Nucleus accumbens (tissue), 56 donors: ENCODE measurements at places on chromosomes 6 and 20.
A peak's percentile ranks its signal among the peaks of the same experiment; 100 is the strongest.

- no peak for DNase-seq
These were observed 10.9 kb downstream of the ZSCAN9 start for GRCh38 chr6:28235912-28236452.

DNA sequence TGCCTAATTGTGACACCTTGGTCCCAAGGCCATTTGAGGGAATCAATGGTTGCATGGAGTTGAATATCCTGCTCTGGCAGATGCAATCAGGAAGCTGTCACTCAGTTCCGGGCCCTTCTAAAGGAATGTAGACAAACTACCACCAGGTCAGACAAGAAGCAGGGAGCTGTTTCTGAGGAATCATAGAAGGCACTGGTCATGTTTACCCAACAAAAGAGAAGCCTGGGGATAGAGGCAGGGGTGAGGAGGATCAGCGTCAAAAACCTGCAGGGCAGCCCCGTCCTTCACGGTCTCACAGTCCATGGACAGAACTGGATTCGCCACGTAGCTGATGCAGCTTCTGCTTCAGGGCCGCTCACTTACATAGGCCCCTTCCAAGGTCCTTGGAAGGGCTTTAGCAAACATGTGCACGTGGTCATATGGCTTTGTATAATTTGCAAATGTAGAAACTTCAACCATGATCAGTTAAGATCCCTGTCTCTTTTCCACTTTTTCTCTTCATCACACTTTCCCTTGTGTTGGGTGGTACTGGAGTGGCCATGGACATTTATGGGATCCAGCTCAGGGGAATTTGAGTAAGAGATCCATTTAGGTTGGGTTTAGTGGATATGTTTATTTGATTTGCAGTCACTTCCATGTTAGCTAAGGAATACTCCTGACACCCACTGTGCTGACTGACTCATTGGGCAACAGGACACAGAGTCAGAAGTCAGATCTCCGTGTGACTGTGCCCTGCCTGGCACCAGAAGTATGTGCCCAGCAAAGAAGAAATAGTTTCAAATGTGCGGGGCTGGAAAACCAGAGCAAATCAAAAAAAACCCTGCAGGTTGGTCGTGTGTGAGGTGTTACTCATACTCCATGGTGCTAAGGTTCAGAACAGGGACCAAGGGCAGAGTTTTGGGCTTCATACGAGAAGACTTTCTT, 60.0 kb upstream of the ZFAND3 start:
- DNase-seq = no peak

GRCh38 chr20:57838670-57839151, 128.9 kb upstream of the PMEPA1 start:
- no peak for DNase-seq

DNA sequence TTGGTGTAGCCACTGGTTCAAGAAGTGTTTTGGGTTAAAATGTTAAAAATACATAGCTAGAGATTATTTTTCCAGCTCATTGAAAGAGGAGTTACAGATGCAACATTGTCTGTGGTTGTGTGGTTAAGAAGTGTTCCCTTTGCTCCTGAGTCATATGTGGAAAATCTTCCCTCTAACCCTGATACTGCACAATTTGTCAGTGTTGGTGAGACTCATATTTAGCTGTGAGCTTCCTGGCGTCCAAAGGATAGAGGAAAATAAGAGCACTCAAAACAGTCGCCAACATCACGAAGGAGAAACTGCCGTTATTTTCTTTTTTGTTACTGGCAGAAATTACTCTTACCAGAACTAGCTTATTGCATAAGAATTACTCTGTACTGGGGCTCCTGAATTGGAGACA, 250.4 kb downstream of the CDH4 start:
- no peak for DNase-seq

- DNase-seq = no peak
These were observed 38.2 kb downstream of the MRPL14 start for GRCh38 chr6:44088827-44089590.

- no peak for DNase-seq
These were observed 89.5 kb downstream of the TIAM2 start for GRCh38 chr6:155084431-155085123.

DNA sequence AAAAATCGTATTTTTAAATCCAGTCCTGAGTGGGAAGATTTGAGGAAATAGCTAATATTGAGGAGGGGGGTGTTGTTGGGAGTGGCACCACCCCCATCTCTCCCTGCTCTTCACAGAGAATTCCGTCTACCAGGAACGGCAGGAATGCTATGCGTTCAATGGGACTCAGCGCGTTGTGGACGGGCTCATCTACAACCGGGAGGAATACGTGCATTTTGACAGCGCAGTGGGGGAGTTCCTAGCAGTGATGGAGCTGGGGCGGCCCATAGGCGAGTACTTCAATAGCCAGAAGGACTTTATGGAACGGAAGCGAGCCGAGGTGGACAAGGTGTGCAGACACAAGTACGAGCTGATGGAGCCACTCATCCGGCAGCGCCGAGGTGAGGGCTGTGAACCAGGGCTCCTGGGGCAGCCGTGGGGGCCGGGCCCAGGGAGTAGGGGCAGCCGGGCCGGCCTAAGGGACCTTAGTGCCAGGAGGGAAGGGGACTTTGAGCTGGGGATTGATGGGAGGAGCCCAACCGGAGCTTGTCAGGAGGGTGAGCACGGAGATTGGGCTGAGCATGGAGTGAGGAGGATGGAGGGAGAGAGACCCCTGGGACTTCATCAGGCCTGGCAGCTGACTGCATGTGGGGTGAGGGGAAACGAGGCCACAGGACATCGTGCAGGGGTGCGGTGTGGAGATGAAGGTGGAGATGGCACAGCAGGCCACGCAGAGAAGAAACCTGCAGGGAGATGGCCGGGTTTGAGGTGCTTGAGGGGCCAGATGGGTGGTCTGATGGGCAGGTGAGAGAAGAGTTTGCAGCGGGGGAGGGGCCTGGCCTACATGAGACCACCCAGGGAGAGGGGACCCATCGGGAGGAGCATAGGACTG, 41.3 kb downstream of the HLA-DPB1 start:
- no peak for DNase-seq

DNA sequence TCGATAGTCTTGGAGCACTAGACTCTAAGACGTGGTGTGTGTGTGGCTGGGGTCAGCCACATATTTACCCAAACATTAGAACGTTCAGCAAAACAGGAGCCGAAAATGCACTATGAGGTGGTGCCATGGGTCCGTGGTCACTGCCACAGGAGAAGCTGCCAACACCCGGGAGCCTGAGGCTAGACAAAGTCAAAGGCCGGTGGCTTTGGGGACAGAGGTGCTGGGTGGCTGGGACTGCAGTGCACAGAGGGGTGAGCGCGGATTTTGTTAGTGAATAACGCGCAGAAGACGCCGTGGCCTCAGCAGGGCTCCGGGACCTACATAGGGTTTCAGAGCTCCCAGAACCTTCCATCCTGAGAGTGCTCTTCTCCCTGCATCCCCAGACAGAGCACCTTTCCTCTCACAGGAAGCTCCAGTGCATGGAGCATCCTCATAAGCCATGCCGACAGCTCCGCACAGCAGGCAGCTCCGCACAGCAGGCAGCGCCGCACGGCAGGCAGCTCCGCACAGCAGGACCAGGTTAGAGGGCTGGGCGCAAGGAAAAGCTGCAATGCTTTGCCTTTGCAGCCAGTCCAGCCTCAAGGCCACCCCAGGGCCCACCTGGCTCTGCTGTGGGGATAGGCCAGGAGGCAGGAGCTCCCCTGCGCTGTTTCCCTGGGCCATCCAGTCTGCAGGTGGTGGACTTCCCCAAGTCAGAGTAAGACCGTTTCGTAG, 304.1 kb downstream of the TAF4 start:
- no peak for DNase-seq

- no peak for DNase-seq
These were observed 21.2 kb downstream of the SERPINB1 start for GRCh38 chr6:2820415-2820814.

DNA sequence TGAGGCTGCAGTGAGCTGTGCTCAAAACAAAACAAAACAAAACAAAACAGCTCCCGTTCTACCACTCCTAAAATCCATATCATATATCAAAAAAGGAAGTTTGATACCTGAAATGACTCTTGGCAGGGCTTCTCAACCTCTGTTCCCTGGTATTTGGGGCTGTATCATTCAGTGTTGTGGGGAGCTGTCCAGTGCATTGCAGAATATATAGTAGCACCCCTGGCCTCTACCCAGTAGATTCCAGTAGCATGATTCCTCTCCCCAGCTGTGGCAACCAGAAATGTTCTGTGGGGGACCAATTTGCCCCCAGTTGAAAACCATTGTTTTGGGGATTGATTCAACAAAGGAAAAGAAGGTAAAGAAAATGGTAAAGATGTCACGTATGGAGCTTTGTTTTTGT, 238.9 kb downstream of the PRL start:
- DNase-seq = no peak

GRCh38 chr20:24978513-24978912, 14.0 kb downstream of the APMAP start:
- peak; percentile 55 for DNase-seq

- DNase-seq = no peak
These were observed 4.9 kb upstream of the ADA start for GRCh38 chr20:44656448-44656847.

GRCh38 chr6:170555305-170555704, 1.1 kb downstream of the TBP start:
- DNase-seq = no peak

GRCh38 chr6:156413154-156413553, 364.0 kb upstream of the ARID1B start:
- no peak for DNase-seq

GRCh38 chr20:37276494-37277252, 12.8 kb upstream of the MANBAL start:
- no peak for DNase-seq

- DNase-seq = no peak
These were observed 12.1 kb upstream of the IP6K3 start for GRCh38 chr6:33758815-33759216.

GRCh38 chr6:106063448-106063850, 22.7 kb upstream of the PRDM1 start:
- DNase-seq = no peak

GRCh38 chr6:35654883-35655282, 33.8 kb downstream of the FKBP5 start:
- DNase-seq = no peak

- no peak for DNase-seq
These were observed 176.9 kb upstream of the GGTLC1 start for GRCh38 chr20:24165301-24166122.

DNA sequence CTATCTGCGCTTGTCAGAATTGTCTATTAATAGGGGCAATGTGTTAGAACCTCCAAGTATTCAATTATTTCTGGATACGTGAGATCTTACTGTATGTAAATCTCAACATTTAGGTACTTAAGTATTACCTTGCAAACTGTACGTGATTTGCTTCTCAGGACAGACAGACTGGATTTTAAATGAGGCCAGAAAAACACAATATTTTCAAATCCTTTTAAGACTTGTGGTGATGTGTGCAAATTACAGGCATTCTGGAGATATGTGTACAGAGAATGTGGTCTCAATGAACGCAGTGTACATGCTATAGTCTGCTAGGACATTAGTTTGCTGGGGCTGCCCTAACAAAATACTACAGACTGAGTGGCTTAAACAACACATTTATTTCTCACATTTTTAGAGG, 16.9 kb downstream of the CCR6 start:
- no peak for DNase-seq

DNA sequence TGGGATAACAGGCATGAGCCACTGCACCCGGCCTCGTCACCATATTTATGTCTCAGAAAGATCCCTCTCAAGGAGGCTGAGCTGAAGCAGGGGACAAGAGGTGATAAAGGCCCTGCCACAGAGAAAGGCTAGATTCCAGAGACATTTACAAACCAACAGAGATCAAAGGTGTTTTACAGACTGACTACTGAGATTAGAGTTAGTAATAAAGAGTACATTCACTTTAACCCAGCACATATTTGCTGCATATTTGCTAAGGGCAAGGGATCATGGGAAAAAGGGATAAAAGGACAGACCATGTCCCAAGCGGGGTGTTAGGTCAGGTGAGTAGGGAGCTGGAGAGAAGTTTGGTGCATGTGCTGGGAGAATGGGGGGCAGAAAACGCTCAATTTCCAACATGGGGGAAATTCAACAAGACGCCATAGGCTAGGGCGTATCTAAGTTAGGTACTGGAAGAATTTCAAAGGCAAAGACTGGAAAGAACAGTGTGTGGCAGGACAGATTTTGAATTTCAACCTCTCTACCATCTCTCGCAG, 43.8 kb upstream of the SEC63 start:
- DNase-seq = no peak

DNA sequence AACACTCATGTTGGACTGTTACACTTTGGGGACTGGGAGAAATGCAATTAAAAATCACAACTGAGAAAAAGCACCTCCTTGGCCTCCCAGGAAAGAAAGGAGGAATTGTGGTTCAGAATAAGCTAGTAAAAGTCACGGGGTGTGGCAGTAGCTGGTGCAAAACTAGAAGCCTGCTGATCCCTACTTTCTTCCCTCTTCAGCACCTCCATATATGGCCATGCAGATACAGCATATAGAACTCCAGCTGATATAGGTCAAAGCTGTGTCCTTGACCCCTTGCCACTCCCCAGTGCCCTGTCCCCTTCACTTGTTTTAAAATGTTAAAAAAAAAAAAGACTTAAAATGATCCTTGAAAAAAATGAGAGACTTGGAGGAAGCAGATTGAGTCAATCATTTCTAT, 5.5 kb upstream of the FLRT3 start:
- DNase-seq = no peak

- DNase-seq = no peak
These were observed 4.2 kb upstream of the NTSR1 start for GRCh38 chr20:62704341-62704948.

DNA sequence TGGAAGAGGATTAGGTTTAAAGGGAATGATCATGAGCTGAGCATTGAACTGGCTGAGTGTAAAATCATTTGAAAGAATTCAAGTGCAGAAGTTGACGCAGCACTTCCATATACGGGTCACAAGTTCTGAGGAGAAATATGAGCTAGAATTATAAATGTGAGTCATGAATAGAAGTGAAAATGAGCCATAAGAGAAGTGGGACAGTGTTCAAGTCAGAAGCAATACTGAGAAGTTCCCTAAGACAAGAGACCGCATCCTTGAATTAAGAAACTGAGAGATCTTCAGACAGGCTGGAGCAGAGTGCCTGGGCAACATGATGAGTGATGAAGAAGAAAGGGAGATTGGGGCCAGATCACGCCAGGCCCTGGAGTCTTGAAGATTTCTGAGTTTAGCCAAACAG, 209.7 kb downstream of the TBX18 start:
- DNase-seq = no peak

GRCh38 chr6:83711958-83712357, 3.1 kb upstream of the SNAP91 start:
- DNase-seq = no peak

DNA sequence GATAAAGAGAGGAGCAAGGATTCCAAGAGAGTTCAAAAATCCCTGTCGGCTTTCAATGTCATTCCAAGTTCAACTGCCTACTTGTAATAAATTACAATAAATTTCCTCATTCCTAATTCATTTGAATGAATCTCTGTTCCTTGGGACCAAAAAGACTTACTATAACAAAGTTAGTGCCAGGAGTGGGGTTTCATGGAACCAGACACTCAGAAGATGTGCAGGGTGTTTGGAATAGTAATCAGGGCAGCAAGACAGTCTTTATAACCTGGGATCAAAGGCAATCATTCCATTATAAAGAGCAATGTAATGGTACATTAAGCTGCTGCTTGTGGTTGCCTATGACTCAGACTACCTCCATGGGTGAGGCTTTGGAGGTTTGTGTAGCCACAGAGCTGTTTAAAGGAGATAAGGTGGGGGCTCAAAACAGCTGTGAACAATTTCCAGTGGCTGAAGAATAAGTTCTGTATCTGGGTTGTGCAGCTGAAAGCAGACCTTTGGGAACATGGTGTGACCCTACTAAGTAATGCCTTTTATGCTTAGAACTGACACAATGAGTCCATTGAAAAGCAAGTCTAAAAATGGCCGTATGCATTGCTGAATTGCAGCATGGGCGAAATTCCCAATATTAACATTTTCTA, 159.9 kb downstream of the LINC00237 start:
- no peak for DNase-seq
